ENCODE measurements at places on chromosomes 6 and 20.

- peaks cover 32% of the 10 kb centered on the region for H3K4me1 ChIP-seq
- H3K27ac ChIP-seq: no peak overlapping the region
- H3K27me3 ChIP-seq: no peaks in the 10 kb centered on the region
- peak; percentile 44 for DNase-seq
Measured at GRCh38 chr6:137661601-137662000, 167.4 kb upstream of the OLIG3 start.

- H3K4me1 ChIP-seq: peaks cover 20% of the 10 kb centered on the region
- H3K27ac ChIP-seq: peak overlapping the region; percentile 99
- H3K36me3 ChIP-seq: peaks cover 21% of the 10 kb centered on the region
- H3K4me3 ChIP-seq: peak overlapping the region; percentile 95
- peaks cover 3% of the 10 kb centered on the region for H3K27me3 ChIP-seq
Measured at GRCh38 chr20:45970646-45971424, 1.2 kb downstream of the ZNF335 start.

GRCh38 chr6:123712831-123713230, 76.1 kb upstream of the TRDN start:
- no peak overlapping the region for H3K4me3 ChIP-seq
- H3K36me3 ChIP-seq: no peaks in the 10 kb centered on the region
- H3K27me3 ChIP-seq: no peaks in the 10 kb centered on the region
- H3K4me1 ChIP-seq: no peaks in the 10 kb centered on the region
- H3K27ac ChIP-seq: no peak overlapping the region

GRCh38 chr6:79895382-79896074, 51.8 kb downstream of the ELOVL4 start:
- no peak overlapping the region for H3K27ac ChIP-seq
- H3K4me1 ChIP-seq: no peaks in the 10 kb centered on the region
- DNase-seq: no peak
- no peaks in the 10 kb centered on the region for H3K36me3 ChIP-seq
- peaks cover 9% of the 10 kb centered on the region for H3K27me3 ChIP-seq

- H3K27me3 ChIP-seq: no peaks in the 10 kb centered on the region
- H3K27ac ChIP-seq: no peak overlapping the region
- no peak overlapping the region for H3K4me3 ChIP-seq
- no peak for DNase-seq
Measured at GRCh38 chr6:152093711-152094110, 286.2 kb downstream of the ESR1 start.

- H3K4me3 ChIP-seq: no peak overlapping the region
- H3K4me1 ChIP-seq: no peaks in the 10 kb centered on the region
- H3K27me3 ChIP-seq: no peaks in the 10 kb centered on the region
- H3K27ac ChIP-seq: no peak overlapping the region
- no peak for DNase-seq
- no peaks in the 10 kb centered on the region for H3K36me3 ChIP-seq
Measured at GRCh38 chr6:146090474-146090873, 61.6 kb downstream of the GRM1 start.

DNA sequence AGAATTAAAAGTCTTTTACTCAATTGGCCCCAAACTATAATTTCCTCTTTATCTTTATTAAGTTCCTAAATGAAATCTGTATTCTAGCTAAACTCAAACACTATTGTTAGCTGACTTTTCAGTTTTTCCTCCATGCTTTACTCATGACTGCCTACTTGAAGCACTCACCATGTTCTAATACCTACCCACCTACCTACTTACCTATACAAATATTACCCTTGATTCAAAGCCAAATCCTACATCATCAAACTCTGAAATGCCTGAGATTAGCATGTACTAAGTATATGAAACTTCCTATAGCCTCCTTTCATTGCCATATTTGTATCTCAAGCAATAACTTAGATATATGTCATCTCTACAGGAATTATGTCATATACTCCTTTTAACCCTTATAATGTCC, 259.7 kb downstream of the HDGFL1 start:
- no peaks in the 10 kb centered on the region for H3K27me3 ChIP-seq
- no peaks in the 10 kb centered on the region for H3K4me1 ChIP-seq
- no peak overlapping the region for H3K4me3 ChIP-seq
- no peaks in the 10 kb centered on the region for H3K36me3 ChIP-seq
- H3K27ac ChIP-seq: no peak overlapping the region

GRCh38 chr6:159769470-159769869, 7.6 kb downstream of the ACAT2 start:
- H3K27ac ChIP-seq: peak overlapping the region; percentile 5
- DNase-seq: no peak
- H3K36me3 ChIP-seq: peaks cover 52% of the 10 kb centered on the region
- no peaks in the 10 kb centered on the region for H3K27me3 ChIP-seq
- H3K4me3 ChIP-seq: no peak overlapping the region

DNA sequence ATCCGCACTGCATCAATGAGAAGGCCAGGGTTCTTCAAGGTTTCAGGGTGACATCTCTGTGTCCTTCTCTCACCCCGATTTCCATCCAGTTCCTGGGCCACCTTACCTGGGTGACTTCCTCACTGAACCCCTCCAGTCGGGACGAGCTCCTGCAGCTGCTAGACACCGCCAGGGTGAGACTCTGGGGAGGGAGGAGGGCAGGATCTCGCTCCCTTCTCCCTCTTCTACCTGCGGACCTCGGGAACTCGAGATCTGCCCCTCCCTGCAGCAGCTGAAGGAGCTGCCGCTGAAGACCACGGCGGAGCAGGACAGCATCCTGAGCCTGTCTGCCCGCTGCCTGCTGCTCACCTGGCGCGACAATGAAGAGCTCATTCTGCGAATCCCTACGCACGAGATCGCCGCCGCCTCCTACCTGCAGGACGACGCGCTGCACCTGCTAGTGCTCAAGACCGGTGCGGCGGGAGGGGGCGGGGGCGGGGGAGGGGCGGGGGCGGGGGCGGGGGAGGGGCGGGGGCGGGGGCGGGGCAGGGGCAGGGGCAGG, 7.5 kb downstream of the CCM2L start:
- no peaks in the 10 kb centered on the region for H3K36me3 ChIP-seq
- no peak overlapping the region for H3K27ac ChIP-seq
- DNase-seq: no peak

DNA sequence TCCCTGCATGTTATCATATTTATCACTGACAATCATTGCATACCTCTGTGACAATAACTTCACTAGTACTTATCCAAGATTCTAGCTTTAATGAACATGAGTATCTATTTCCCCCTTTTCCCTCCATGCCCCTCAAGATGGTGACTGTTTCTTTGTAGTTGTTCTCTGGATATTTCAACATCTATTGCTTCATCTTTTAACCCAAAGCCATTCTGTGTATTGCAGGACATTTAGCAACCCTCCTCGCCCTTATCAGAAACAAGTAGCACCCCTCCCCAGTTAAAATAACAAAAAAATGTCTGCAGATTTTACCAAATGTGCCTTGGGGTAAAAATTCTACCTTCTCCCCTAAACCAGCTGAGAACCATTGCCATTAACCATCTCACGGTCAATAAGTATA, 979.8 kb upstream of the MANEA start:
- H3K36me3 ChIP-seq: no peaks in the 10 kb centered on the region
- no peak overlapping the region for H3K4me3 ChIP-seq
- no peaks in the 10 kb centered on the region for H3K4me1 ChIP-seq
- H3K27ac ChIP-seq: no peak overlapping the region

GRCh38 chr6:127102299-127102698, 16.2 kb upstream of the RSPO3 start:
- no peak overlapping the region for H3K4me3 ChIP-seq
- peaks cover 9% of the 10 kb centered on the region for H3K27me3 ChIP-seq
- no peaks in the 10 kb centered on the region for H3K36me3 ChIP-seq
- no peak for DNase-seq
- no peaks in the 10 kb centered on the region for H3K4me1 ChIP-seq

GRCh38 chr6:137403855-137404254, 90.3 kb downstream of the OLIG3 start:
- no peak overlapping the region for H3K4me3 ChIP-seq
- peaks cover 3% of the 10 kb centered on the region for H3K27me3 ChIP-seq
- no peaks in the 10 kb centered on the region for H3K36me3 ChIP-seq
- no peak for DNase-seq
- H3K27ac ChIP-seq: no peak overlapping the region

- H3K4me1 ChIP-seq: peaks cover 8% of the 10 kb centered on the region
- no peaks in the 10 kb centered on the region for H3K27me3 ChIP-seq
- H3K27ac ChIP-seq: peak overlapping the region; percentile 18
- peak; percentile 57 for DNase-seq
- H3K4me3 ChIP-seq: no peak overlapping the region
- H3K36me3 ChIP-seq: no peaks in the 10 kb centered on the region
Measured at GRCh38 chr20:33933469-33933909, 60.2 kb upstream of the RALY start.

Data from activated naive CD8-positive, alpha-beta T cell treated with anti-CD3 and anti-CD28 coated beads, Interleukin-2, amount 50 U/mL, for 24 hours (primary cell).